ENCODE measurements at places on chromosomes 6 and 20.

DNA sequence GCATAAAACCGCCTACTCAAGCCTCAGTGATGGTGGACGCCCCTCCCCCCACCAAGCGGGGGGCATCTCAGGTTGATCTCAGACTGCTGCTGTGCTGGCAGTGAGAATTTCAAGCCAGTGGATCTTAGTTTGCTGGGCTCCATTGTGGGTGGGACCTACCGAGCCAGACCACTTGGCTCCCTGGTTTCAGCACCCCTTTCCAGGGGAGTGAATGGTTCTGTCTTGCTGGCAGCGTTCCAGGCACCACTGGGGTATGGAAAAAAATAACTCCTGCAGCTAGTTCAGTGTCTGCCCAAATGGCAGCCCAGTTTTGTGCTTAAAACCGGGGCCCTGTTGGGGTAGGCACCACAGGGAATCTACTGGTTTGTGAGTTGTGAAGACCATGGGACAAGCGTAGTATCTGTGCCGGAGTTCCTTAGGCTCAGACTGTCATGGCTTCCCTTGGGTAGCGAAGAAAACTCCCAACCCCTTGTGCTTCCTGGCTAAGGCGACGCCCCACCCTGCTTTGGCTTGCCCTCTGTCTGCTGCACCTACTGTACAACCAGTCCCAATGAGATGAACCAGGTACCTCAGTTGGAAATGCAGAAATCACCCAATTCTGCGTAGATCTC lies 1334.5 kb upstream of the ADGRB3 start:
- no peaks in the 10 kb centered on the region for H3K36me3 ChIP-seq
- DNase-seq = no peak
- H3K27ac ChIP-seq = no peak overlapping the region
- H3K4me3 ChIP-seq = no peak overlapping the region

- no peaks in the 10 kb centered on the region for H3K4me1 ChIP-seq
- no peaks in the 10 kb centered on the region for H3K27me3 ChIP-seq
- H3K27ac ChIP-seq = no peak overlapping the region
- no peak overlapping the region for H3K4me3 ChIP-seq
- H3K36me3 ChIP-seq = no peaks in the 10 kb centered on the region
- peak; percentile 14 for DNase-seq
These were observed 135.7 kb downstream of the BTBD3 start for GRCh38 chr20:12053353-12053752.

DNA sequence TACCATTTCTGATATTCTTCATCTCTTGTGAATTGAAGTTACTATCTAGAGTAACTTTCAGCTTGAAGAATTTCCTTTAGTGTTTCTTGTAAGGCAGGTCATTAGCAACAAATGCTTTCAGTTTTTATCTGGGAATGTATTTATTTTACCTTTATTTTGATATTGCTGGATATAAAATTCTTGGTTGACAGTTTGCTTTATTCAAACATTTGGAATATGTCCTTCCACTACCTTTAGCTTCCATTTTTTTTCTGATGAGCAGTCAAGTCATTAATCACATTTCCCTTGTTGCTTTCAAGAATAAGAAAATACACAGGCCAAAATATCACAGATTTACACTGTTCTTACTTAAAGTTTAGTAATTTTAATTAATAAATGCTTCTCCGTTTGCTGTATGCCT lies 5.7 kb upstream of the NELFCD start:
- DNase-seq = no peak
- H3K27ac ChIP-seq = no peak overlapping the region
- peaks cover 1% of the 10 kb centered on the region for H3K27me3 ChIP-seq
- no peaks in the 10 kb centered on the region for H3K4me1 ChIP-seq
- no peak overlapping the region for H3K4me3 ChIP-seq
- peaks cover 1% of the 10 kb centered on the region for H3K36me3 ChIP-seq

- H3K4me3 ChIP-seq = peak overlapping the region; percentile 59
- no peaks in the 10 kb centered on the region for H3K36me3 ChIP-seq
- peaks cover 100% of the 10 kb centered on the region for H3K27me3 ChIP-seq
These were observed 545 bp downstream of the FNDC1 start for GRCh38 chr6:159169557-159170332.

DNA sequence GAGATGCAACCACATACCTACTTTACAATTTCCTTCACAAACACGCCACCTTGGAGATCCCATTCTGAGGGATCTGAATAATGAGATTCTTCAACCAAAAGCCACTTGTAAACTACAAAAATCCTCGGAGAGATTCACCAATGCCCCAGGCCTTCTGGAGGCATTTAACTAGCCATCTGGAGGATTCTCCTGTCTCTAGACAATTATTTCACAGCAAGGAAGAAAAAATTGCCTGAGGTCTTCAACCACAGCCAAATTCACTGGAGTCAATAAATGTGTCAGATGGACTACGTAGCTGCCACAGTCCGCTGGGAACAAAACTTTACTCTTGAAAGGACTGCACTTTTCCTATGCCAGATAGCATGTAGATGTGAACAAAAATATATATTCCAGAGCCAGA lies 19.0 kb upstream of the DCDC2 start:
- H3K4me3 ChIP-seq = no peak overlapping the region
- H3K27me3 ChIP-seq = no peaks in the 10 kb centered on the region
- H3K36me3 ChIP-seq = no peaks in the 10 kb centered on the region
- H3K4me1 ChIP-seq = peaks cover 25% of the 10 kb centered on the region
- H3K27ac ChIP-seq = no peak overlapping the region

- DNase-seq = no peak
- no peak overlapping the region for H3K27ac ChIP-seq
- no peaks in the 10 kb centered on the region for H3K27me3 ChIP-seq
- no peak overlapping the region for H3K4me3 ChIP-seq
- peaks cover 23% of the 10 kb centered on the region for H3K4me1 ChIP-seq
These were observed 52.1 kb downstream of the RIPOR2 start for GRCh38 chr6:24883618-24884017.

DNA sequence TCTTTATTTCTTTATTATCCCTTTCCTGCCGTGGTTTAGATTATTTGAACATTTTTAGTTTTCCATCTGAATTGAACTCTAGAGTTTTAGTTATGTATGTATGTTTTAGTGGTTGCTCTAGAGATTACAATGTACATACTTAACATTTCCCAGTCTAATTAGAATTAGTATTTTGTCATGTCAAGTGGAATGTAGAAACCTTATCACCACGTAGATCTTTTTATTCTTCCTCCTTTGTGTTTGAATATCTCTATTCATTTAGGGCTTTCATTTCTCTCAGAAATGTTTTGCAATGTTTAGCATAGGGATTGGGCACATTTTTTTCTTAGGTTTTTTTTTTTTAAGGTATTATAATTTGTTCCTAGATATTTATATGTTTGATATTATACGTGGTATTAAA lies 73.1 kb upstream of the EZR start:
- H3K27ac ChIP-seq = no peak overlapping the region
- no peak overlapping the region for H3K4me3 ChIP-seq
- no peaks in the 10 kb centered on the region for H3K27me3 ChIP-seq
- H3K36me3 ChIP-seq = no peaks in the 10 kb centered on the region

DNA sequence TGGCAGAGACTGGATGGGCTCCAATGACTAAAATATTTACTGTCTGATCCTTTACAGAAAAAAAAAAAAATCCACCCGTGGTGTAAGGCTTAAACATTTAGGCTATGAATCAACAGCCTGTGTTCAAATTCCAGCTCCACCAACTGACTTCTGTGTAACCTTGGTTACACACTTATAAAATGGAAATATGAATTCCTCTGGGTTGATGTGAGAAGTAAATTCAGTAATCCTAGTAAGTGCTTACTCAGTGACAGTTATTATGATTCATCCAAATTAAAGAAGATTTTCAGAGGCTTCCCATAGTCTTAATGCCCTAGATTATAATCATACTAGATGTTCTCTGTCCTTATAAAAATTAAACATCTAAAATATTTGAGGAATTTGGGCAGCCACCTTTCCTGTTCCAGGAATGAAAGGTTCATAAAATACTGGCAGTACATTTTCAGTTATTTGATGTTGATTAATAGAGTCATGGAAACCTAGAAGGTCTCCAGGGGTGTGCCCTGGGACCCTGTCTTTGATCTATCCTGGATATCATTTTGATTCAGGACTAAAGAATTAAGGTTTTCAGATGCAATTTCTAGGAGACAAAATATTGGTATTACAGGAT lies 180.3 kb upstream of the ZNF217 start:
- peaks cover 42% of the 10 kb centered on the region for H3K4me1 ChIP-seq
- no peak for DNase-seq
- peaks cover 6% of the 10 kb centered on the region for H3K36me3 ChIP-seq
- no peaks in the 10 kb centered on the region for H3K27me3 ChIP-seq

DNA sequence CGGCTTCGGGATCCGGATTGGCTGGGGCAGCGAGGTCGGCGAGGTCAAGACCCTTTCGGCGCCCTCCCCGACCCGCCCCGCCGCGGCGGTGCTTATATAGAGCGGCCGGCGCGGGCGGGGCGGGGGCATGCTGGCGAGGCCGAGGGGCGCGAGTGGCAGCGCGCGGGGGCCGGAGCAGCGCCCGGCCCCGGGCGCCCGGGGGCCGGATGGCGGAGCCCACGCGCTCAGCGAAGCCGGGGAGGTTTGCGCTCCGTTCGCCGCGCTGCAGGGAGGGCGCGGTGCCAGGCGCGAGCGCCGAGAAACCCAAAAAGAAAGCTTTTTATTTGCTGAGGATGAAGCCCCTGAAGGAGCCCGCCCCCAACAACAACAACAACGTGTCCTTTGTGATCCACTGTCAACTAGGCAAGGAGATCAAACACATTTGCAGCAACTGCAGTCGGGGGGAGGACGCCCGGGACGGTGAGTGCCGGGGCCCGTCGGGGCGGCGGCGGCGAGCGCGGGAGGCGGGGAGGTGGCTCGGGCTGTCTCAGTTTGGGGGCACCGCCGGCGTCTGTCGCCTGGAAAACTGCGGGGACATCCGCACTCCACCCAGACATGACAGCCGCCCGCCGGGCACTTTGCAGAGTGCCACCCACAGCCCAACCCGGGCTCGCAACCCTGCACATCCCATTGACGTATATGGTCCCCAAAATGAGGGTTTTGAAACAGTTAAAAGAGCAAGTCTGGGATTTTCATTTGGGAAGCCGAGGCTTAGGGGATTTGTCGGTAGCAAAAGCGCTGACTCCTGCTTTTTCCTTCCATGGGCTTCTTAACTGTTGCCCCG lies 297.3 kb downstream of the PHACTR1 start:
- H3K36me3 ChIP-seq = no peaks in the 10 kb centered on the region
- H3K4me1 ChIP-seq = no peaks in the 10 kb centered on the region
- peak overlapping the region; percentile 51 for H3K4me3 ChIP-seq
- H3K27me3 ChIP-seq = peaks cover 81% of the 10 kb centered on the region

DNA sequence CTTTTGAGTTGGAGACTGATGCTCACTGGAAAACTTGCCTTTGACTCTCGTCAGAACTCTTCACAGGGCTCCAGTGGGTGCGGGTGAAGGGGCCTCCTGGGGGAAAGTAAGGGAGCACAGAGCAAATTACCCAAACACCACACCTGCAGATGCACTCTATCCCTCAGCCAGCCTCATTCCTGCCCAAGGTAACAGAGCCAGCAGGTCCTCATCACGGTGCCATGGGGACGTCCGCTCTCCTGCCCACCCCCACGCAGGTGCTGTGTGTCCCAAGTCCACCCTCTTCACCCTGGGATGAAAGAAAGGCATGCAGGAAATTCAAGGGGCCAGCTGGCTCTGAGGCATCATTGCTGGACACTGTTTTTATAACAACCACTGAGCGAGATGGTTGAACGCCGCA lies 269.0 kb downstream of the SMOC2 start:
- H3K4me1 ChIP-seq = no peaks in the 10 kb centered on the region
- H3K4me3 ChIP-seq = no peak overlapping the region
- H3K27ac ChIP-seq = no peak overlapping the region
- DNase-seq = no peak

DNA sequence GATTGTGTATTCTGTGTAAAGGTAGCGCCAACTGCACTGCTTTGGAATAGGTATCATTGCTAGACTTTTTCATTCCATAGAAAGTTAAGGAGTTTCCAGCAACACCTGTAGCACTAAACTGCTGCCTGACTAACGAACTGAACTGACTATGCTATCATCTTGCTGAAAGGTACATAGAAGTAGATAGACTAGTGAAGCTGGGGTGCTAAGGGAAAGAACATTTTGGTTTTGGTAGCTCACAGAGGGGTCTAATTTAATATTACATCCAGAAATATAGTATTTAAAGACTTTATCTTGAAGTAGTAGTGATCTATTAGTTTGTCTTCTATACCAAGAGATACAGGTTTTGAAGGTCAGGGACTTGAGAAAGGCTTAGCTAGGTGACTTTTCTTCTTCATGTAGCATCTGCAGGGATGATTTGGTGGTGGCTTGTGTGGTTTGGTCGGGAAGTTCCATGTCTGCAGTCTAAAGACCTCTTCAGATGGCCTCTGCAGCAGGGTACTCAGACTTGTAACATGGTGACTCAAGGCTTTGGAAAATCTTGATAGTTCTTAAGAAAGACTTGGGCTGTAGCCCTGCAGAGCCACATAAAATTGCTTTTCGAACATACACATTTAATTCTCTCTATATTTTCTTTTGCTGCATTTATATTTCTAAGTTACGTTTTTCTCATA lies 10.2 kb downstream of the SENP6 start:
- H3K36me3 ChIP-seq = peaks cover 2% of the 10 kb centered on the region
- no peak for DNase-seq
- H3K27me3 ChIP-seq = no peaks in the 10 kb centered on the region
- H3K4me1 ChIP-seq = peaks cover 56% of the 10 kb centered on the region
- H3K4me3 ChIP-seq = no peak overlapping the region
- H3K27ac ChIP-seq = no peak overlapping the region

DNA sequence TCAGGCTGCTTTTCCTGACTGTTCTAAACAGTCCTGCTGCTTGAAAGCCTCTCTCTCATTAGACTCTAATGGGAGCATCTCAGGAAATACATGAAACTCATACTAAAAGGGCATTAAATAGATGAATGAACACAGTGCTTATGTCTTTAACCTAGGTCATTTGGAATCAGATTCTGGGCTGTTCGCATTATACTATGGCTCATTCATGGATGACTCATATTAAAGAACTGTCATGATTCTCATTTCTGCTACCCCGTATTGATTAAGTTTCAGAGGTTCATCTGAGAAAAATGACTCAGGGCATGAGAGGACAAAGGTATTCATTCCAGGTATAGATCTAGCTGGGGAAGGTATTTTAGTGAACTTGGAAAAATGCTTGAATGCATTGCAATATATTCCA lies 335.5 kb downstream of the GJA1 start:
- no peak for DNase-seq
- H3K4me3 ChIP-seq = no peak overlapping the region
- H3K4me1 ChIP-seq = peaks cover 19% of the 10 kb centered on the region
- peak overlapping the region; percentile 60 for H3K27ac ChIP-seq

GRCh38 chr6:69647726-69648125 lies 149.1 kb downstream of the LMBRD1 start:
- no peak overlapping the region for H3K4me3 ChIP-seq
- no peaks in the 10 kb centered on the region for H3K27me3 ChIP-seq
- H3K4me1 ChIP-seq = no peaks in the 10 kb centered on the region
- no peak for DNase-seq

- no peak for DNase-seq
- H3K27me3 ChIP-seq = no peaks in the 10 kb centered on the region
- H3K27ac ChIP-seq = no peak overlapping the region
- H3K36me3 ChIP-seq = no peaks in the 10 kb centered on the region
These were observed 33.6 kb downstream of the CDK19 start for GRCh38 chr6:110781522-110782214.
